ENCODE measurements at places on chromosomes 1 and 21.

GRCh38 chr1:207393610-207394009 lies 60.5 kb upstream of the CR2 start:
- DNase-seq = no peak

DNA sequence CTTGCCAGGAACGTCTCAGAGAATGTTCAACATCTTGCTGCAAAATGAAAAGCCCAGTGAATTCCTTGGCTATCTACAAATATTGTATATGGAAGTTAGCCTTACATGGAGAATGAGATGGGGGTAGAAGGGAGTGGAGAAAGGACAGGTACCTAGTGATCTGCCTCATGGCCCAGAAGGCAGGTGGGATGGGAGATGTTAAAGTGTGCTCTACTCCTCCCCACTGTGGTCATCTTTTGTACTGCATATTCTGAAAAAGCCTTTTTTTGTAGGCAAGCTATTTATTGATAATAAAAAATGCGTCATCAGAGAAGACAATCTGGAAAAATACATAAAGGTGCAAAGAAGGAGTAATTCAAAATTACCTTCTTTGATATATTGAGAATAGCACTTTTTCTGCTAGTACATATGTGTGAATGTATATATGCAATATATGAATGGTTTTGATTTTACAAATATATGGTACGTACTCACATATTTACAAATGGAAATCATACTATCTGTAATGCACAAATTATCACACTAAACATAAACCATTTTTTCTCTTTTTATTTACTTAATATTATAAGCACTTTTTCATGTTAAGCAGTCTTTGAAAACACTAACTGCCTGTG lies 19.1 kb upstream of the SLC5A9 start:
- no peak for DNase-seq

- no peak for DNase-seq
These were observed 6.4 kb downstream of the IL24 start for GRCh38 chr1:206903687-206904086.

DNA sequence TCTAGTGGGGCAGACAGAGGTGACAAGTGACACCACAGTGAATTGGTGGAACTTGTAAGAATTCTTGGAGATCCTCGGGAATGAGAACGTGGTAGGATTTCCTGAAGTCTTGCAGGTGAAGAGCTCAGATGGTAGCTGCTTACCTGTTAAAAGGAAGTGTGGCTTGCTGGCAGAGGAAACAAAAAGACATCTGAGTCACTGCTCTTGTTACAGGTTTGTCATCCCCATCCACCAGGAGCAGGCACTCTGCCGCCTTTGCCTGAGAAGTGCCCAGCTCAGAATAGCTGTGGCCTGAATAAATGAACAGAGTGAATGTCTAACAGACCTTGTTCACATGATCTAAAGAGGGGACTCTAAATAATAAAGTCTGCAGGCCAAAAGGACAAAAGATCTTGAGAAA lies 12.3 kb upstream of the ZSCAN20 start:
- DNase-seq = no peak

DNA sequence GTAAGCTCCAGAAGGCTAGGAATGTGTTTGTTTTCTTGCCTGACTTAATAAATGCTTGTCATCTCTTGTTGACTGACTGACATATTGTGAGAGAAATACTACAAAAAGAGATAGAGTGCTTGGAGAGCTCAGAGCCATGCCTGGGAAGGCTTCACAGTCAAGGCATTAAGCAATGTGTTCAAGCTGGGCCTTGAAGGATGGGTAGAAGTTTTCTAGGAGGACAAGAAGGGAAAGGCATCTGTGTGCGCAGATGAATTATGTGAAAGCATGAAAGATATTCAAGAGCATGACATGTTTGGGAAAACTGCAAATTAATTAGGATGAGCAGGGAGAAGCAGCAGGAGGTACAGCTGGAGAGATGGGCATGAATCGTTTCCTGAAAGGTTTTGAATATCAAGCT lies 5.6 kb downstream of the SLAMF8 start:
- DNase-seq = no peak

- DNase-seq = no peak
These were observed 11.1 kb upstream of the DDOST start for GRCh38 chr1:20672265-20672632.

- no peak for DNase-seq
These were observed 94.1 kb downstream of the PGBD5 start for GRCh38 chr1:230332061-230332460.

GRCh38 chr1:167510244-167510643 lies 8.1 kb downstream of the CD247 start:
- DNase-seq = no peak

DNA sequence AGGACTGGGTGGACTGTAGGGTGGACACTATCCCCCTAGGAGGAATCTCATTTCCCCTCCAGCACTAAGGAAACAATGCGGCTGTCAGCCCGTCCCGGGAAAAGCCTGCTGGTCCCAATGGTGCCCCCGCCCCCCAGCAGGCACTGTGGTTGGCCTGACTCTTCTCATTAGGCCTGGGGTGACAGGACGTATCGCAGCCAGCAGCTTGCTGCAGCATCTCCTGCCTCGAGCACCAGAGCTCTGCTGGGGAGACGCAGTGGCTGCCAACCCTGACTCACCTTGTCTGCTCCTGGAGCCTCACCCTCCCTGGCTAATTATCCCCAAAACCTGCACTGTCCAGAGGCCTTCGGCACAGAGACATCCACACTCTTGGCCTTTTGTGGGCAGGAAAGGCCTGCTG lies 115.1 kb upstream of the GJB5 start:
- DNase-seq = no peak

GRCh38 chr1:46003315-46003714 lies 129.1 kb downstream of the PIK3R3 start:
- DNase-seq = no peak

DNA sequence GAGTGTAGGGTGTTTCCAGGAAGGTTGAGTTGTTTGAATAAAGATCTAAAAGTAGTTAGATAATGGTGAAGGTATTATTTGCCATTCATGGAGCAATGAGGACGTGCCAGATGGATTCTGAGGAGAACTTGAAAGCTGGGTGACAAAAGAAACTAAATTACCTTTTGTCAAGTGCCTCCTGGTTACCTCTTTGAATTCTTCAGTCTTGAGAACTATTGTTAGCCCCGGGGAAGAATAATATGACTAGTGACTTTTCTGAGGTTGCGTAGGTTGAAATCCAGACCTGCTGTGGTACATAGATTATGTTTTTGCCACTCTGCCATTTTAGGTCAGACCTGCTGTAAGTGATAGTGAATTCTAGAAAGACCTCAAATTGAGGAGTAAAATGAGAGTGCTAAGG lies 11.5 kb downstream of the LAMC1 start:
- DNase-seq = no peak

- no peak for DNase-seq
These were observed 52.5 kb downstream of the ETS2 start for GRCh38 chr21:38858026-38858811.

- no peak for DNase-seq
These were observed 500.5 kb downstream of the SETD4 start for GRCh38 chr21:35559829-35560225.

GRCh38 chr1:62110198-62110817 lies 84.3 kb upstream of the L1TD1 start:
- DNase-seq = no peak

DNA sequence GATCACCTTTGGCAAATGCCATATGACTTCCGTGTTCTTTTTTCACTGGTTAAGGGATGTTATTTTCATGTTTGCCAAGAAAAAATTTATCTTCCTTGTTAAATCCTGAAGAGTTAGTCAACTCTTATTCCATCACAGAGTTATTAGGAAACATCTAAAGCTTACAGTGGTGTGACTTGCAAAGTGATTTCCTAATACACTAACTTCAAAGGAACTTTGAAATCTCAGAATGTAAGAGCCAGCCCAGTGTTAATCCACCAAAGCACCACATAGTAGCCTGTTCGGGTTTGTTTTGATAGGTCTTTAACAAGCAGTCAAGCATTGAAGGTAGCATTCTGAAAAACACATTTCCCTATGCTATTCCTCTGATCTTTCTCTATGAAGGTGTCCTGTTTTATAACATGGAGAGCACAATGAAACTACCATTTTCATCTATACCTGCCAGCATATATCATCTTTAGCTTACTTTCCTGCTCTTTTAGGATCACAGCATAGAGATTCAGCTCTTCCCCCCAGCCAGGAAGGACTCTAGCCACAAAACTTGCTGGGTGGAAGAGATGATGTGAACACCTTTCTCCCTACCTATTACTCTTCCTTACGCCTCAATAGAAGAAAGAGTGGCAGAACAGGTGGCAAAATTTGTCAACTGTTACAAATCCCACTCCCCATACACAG lies 82.4 kb upstream of the MAGI3 start:
- no peak for DNase-seq

DNA sequence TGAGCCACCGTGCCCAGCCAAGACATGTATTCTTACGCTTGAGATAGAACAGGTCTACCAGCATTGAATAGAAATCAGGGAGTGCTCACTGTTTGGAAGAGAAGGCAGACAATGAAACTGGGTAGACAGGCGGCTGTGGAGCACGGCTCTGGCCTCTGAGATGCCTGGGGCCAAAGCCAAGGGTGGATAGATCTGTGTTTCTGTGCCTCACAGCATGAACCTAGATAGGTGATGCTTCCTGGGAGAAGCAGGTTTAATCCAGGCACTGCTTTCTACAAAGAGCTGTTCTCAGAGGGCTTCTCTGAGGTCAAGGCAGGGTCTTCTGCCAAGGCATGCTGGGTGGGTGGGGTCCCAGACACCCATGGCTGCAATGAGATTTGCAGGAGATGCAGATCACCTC lies 24.6 kb upstream of the PRSS38 start:
- no peak for DNase-seq
